Lower lobe of right lung (tissue), 2 donors: ENCODE measurements at places on chromosomes 3 and 15. TPM values are rescaled to one million over a fixed set of nuclear protein-coding genes. Genes with fewer than 3 reads are reported as not detected.

- DNase-seq, result no peak
Observed at GRCh38 chr3:89565098-89565497, 457.7 kb downstream of the EPHA3 start.

- DNase-seq, result no peak
Observed at GRCh38 chr3:9595877-9596276, 42.3 kb upstream of the LHFPL4 start.

- no peak for DNase-seq
Observed at GRCh38 chr15:22811640-22812039, 25.2 kb downstream of the NIPA1 start.

Gene ULK4
- total RNA-seq, result 11.4 TPM

- DNase-seq, result no peak
Observed at GRCh38 chr15:49062900-49063299, 16.7 kb upstream of the SECISBP2L start.

- DNase-seq, result no peak
Observed at GRCh38 chr3:10430805-10431204, 74.6 kb downstream of the ATP2B2 start.

Gene IMPDH2
- total RNA-seq, result 112 TPM

DNA sequence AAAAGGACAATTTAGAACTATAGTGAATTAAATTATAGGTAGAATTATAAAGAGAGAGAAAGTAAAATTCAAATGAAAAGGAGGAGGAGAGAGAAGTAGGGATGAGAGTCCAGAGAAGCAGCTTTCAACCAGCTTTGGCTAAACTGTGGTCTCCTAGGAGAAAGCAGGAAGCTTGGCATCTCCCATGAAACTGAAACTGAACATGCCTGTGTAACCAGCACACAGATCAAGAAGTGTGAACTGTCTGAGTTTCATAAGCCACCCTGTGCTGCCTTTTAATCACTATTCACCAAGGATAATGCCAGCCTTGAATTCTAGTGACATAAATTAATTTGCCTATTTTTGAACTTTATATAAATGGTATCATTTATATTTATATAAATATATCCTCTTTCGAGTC is 128.5 kb downstream of the MYRIP start:
- DNase-seq, result no peak

DNA sequence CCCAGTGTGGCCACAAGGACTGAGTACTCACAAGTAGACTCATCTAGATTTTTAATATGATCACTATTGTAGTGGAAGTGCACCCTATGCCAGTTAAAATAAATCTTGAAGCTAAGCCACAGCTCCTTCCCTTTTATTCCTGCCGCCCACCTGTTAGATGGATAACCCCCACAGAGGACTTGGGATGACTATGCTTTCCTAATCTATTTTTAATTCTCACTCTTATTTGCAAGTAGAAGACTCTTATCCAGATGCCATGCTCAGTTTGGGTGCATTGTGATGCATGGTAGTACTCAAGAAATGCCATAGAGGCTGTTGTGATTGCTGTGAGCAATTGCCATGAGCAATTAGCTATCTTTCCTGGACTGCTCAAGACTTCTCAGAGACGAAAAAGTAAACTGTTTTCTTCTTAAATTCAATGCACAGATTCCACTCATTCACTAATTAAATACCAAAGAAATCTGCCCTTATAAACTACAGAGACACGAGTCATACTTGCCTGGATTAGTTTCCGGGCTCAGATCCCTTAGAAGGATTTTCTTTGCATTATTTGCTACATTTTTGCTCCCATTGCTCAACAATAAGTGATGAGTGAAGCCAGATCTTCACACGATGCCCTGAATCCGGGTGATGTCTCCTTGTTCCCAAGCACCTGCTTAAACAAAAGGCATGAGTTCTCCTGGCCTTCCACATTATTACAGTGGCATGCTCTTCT is 472.1 kb downstream of the SOX2 start:
- DNase-seq, result no peak

Gene PARP15
- total RNA-seq, result 11.4 TPM

- DNase-seq, result no peak
Observed at GRCh38 chr3:151875759-151876158, 2.3 kb downstream of the SUCNR1 start.

GRCh38 chr3:160185751-160186150 is 39.5 kb upstream of the C3orf80 start:
- no peak for DNase-seq

GRCh38 chr3:167684388-167684993 is 30.7 kb upstream of the WDR49 start:
- no peak for DNase-seq

DNA sequence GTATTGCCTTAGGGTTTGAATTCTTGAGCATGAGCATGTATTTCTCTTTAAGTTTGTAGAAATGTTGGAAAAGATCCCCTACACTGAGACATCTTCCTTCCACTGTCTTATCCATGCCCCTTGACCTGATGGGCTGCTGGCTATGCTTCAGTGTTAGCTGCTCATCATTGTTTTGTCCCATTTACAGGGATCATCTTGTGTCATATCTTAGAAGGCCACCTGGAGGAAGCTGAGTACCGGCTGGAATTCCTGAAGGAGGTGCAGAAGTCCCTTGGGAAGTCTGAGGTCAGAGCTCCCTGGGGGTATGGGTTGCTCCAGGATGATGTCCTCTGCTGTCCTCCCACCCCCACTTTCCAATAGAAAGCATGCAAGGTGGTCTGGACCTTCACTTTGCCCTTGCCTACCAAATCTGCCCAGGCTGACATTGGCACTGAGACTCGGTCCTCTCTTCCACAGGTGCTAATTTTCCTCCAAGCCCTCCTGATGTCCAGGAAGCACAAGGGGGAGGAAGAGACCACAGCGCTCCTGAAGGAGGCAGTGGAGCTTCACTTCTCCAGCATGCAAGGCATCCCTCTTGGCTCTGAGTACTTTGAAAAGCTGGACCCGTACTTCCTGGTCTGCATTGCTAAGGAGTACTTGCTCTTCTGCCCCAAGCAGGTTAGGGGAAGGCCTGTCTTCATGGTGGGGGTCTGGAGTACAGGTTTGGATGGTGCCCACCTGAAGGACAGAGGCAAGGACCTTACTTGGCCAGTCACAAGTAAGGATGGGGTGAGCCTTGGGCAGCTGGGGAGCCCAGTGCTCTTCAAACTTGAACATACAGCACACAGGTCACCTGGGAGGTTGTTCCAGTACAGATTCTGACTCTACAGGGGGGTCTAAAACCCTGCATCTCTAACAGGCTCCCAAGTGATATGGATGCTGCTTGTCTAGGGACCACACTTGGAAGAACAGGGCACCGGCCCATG is 17.7 kb downstream of the TTC21A start:
- peak; percentile 49 for DNase-seq

DNA sequence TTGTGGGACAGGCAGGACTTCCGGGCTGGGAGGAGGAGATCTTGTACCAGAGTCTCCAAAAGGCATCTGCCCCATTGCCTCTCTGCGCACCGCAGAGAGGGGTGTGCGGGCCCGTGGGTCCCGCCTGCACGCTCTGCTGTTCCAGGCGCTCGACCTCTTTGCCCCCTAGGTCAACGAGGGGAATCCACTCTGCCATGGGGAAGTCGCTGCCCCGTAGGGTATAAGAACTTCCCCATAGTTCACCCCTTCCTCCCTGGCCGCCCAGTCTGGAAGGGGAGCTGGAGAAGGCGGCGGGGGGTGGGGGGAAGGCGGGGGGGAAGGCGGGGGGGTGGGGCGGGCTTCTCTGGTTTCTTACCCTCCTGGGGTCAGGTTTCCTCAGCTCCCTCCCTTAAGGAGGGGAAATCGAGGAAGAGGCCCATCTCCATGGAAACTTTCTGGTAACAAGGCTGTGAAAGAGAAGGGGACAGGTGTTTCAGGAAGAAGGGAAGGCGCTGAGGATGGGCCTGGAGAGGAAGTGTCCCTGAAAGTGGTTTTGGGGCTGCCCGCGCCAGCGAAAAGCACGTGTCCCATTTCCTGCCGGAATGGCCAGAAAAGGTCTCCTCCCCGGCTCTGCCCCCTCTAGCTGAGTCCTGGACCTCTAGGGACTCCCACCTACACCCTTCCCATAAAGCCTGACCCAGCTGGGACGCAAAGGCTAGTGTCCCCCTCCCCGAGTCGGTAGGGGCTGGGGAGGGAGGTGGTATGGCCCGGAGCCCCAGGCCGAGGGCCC is 27.5 kb downstream of the NR1I2 start:
- DNase-seq, result no peak

DNA sequence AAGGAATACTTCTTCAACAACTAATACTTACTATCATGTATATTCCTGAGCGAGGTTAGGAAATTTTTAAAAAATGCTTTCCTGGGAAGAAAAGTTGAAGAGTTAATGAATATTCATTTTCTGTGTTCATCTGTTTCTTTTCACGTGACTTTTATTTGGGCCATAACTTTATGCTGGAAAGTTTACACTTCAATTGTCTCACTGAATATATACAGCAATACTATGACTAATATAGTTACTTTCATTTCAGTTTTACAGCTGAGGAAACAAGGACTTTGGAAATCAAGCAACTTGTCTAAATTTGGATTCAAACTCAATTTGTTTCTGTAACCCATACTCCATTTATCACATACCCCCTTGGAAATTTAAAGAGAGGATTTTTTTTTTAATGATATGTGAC is 894.2 kb downstream of the ROBO1 start:
- DNase-seq, result no peak

Gene ATP10A
- total RNA-seq, result 43.5 TPM

GRCh38 chr3:56196700-56197099 is 271.6 kb downstream of the ERC2 start:
- no peak for DNase-seq

- no peak for DNase-seq
Observed at GRCh38 chr3:109059264-109059663, 58.7 kb downstream of the MORC1 start.

Gene KCNAB1
- 4.7 TPM for total RNA-seq

- no peak for DNase-seq
Observed at GRCh38 chr3:132394320-132394719, 23.0 kb upstream of the DNAJC13 start.

DNA sequence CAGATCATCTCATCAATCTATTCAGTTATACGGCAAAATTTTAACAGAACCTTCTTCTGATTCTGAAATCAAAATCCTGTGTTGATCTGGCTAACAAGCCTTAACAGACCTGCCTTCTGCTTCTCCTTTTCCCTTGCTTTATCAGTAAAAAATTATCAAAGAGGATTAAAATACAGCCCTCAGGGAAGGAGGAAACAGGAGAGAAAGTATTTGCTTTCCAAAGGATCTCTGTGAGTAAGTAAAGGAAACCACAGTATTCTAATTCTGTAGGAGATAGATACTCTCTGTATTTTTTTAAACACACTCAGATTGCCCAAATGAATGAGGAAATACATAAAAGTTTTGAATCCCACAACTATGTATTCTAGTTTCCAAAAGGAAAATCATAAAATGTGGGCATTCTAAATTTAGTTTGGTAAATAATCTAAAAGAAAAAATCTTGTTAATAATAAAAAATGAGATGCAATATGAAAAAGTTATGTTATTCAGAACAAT is 221.8 kb downstream of the ZIC1 start:
- DNase-seq, result no peak

DNA sequence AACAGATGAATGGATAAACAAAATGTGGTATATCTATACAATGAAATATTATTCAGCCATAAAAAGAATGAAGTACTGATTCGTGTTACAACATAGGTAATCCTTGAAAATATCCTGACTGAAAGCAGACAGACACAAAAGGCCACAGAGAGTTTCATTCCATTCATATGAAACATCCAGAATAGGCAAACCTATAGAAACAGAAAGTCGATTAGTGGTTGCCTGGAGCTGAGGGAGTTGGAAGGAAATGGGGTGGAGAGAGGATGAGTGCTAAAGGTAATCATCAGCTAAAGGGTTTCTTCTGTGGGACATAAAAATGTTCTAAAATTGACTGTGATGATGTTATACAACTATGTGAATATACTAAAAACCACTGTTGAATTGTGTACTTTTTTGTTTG is 22.9 kb downstream of the FOXP1 start:
- no peak for DNase-seq

Gene CTDSPL
- 60.3 TPM for total RNA-seq

Gene ASTE1
- 8.1 TPM for total RNA-seq

Gene RPUSD2
- total RNA-seq, result 5.3 TPM

DNA sequence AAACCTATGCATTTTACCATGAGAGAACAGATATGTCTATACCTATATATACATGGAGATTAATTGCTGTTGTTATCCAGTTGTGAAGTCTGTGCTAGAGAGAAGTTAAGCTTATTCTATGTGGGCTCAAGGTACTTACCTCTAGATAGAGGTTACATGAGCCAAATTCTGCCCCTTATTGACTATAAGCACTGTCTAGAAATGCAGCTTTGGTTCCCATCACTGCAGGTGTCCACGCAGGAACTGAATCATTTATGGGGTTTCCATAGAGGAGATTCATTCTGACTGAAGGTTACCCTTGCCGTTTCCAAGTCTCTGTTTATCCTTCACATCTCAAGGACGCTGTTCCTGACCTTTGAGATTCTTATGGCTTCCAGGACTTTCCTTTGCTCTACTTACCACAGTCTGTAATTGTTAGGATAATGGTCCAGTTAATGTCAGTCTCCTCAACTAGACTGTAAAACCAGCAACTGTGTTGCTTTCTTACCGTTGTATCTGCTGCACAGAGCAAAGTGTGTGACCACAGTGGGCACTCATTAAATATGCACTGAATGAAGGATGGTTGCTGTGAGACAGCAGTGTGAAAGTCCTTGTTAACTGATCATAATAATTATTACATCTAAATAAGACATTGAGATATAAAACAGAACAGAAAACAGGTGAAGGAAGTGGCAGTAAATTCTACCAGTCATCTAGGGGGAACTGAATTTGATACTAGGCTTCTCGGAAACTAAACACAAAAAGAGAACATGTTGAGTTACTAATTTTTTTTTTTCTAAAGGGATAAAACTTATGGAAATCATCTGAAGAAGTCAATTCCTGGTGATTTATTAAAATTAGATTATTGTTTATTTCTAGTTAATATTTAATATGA is 44.0 kb upstream of the BCL6 start:
- DNase-seq, result no peak

GRCh38 chr3:46370839-46371518 is at the start of gene CCR5:
CCR5 (plus strand) TSS chr3:46370946; CDS start chr3:46372903, 1,957 bp downstream.
- no peak for DNase-seq

DNA sequence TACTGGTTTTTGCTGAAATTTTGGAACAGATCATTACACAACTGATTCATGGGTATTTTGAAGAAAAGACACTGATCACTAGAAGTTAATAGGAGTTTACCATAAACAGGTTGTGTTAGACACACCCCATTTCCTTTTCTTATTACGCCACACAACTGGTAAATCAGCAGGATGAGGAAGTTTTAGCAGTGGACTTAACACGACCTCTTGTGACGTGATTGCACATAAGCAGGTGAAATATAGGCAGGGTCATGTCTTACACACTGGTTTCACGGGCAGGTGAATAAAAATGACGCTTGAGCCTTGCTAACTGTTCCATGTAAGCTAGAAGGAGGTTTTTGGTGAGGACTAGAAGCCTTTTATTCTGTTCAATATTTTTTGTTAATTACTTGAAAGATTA is 27.1 kb upstream of the TPRG1 start:
- no peak for DNase-seq

DNA sequence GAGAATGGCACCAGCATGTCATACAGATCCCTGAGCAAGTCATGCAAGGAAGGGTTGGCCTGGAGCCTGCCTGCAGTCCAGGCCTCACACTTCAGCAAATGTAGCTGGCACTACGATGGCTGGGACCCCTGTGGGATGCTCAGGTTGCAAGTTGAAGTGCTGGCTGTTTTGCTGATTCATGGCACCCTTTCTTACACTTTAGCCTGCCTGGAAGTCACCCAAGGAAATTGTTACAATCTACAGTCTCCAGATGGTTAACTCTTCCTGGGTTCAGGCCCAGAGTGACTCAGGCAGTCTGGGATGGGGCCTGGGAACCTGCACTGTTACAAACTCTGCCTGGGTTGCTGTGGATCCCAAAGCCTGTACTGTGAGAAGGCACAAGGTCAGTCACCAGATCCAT is 91.0 kb upstream of the SLC6A11 start:
- DNase-seq, result no peak
